Immature natural killer cell (primary cell): ENCODE measurements at places on chromosomes 6 and 20.

GRCh38 chr6:53917464-53917842 lies 122.6 kb downstream of the LRRC1 start:
- no peak for DNase-seq

GRCh38 chr6:144580039-144580438 lies 294.9 kb downstream of the UTRN start:
- no peak for DNase-seq

DNA sequence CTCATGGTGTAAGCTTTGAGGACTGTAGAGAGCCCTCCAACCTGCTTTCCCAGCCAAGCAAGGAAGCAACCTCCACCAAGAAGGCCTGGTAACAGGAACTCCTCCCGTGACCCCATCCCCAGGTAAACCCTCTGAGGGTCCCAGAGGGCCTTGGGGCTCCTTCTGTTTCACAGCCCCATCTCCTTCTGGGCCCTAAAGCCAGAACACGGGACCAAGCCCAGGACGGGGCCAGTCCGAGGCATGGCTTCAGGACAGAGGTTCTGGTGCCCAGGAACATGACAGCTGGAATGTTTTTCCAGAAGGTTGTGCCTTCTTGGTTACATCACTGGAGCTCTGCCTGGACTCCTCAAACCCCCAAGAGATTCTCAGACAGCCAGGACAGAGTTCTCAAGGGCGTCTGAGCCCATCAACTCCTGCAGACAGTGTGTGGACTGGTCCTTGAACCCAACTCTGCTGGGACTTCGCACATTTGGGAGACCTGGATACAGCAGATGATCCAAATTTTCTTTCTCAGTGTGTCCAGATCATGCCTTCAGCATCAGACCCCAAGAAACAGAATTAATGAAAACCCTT lies 43.1 kb downstream of the RRBP1 start:
- no peak for DNase-seq

DNA sequence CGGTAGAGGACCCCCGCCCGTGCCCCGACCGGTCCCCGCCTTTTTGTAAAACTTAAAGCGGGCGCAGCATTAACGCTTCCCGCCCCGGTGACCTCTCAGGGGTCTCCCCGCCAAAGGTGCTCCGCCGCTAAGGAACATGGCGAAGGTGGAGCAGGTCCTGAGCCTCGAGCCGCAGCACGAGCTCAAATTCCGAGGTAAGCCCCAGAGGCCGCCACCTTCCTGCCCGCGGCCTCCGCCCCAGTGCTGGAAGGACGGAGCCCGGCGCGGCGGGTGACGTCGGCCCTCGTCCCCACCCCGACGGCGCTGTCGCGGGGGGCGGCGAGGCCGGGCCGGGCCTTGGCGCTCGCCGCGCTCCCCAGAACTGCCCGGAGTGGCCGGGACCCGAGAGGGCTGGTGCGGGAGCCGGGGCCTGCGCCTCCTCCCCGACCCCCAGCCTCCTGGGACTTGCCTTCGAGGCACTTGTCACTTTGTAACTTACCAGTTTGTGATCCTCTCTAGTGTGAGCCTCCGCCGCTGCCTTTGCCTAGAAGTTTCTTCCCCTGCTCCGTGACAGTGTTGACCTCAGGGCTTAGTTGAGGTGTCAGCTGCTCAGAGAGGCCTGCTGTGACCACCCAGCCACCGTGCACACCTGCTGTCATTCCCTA lies 417 bp downstream of the VAPB start:
- DNase-seq: peak; percentile 68
